Endothelial cell of umbilical vein (primary cell): ENCODE measurements at places on chromosomes 11 and 22. TPM values are rescaled to one million over a fixed set of nuclear protein-coding genes. Genes with fewer than 3 reads are reported as not detected.

GRCh38 chr11:16027621-16028020 lies 328.7 kb downstream of the SOX6 start:
- no peaks in the 10 kb centered on the region for H3K4me1 ChIP-seq
- peaks cover 1% of the 10 kb centered on the region for H3K27me3 ChIP-seq
- H3K4me3 ChIP-seq: no peak overlapping the region
- no peak for DNase-seq
- H3K36me3 ChIP-seq: no peaks in the 10 kb centered on the region
- H3K27ac ChIP-seq: no peak overlapping the region

DNA sequence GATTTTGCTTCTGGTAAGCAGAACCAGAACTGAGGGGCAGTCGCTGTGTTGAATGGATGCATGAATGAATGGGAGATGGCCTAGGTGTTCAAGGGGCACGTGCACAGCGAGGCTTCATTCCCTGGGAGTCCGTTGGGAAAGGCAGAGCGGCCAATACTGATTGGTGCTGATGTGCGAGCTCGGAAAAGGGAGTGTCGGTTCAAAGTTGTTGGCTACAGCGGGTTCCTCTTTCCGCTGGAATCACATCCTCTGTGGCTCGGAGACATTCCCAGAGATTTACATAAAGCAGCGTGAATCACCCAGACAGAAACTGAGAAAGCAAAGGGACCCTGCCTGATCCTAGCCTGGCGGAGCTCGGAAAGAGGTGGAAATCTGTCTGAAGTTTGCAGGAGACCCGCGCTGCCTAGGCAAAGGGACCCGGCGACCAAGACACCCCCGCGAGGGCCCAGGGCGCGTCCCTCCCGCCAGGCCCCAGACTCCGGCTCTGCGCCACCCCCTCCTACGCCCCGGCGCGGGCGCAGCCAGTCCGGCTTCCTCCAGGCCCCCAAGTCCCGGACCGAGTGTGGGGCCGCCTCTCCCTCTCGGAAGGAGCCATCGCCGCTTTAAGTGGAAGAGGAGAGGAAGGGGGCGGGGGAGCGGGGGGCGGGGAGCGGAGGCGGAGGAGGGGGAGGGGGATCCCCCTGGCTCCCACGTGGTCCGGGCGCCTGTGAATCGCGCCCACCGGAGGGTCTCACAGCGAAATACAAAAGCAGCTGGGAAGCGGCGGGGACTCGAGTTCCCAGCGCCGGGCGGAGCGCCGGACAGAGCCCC lies at the start of gene FJX1:
Gene FJX1, plus strand, starts transcription at position 774 of the 810 bp plus-strand sequence. CDS start 177 bp downstream, outside the sequence.
- H3K36me3 ChIP-seq: no peaks in the 10 kb centered on the region
- H3K27me3 ChIP-seq: peaks cover 3% of the 10 kb centered on the region
- peak within 1 kb of the TSS; percentile 75 for H3K4me3 ChIP-seq

DNA sequence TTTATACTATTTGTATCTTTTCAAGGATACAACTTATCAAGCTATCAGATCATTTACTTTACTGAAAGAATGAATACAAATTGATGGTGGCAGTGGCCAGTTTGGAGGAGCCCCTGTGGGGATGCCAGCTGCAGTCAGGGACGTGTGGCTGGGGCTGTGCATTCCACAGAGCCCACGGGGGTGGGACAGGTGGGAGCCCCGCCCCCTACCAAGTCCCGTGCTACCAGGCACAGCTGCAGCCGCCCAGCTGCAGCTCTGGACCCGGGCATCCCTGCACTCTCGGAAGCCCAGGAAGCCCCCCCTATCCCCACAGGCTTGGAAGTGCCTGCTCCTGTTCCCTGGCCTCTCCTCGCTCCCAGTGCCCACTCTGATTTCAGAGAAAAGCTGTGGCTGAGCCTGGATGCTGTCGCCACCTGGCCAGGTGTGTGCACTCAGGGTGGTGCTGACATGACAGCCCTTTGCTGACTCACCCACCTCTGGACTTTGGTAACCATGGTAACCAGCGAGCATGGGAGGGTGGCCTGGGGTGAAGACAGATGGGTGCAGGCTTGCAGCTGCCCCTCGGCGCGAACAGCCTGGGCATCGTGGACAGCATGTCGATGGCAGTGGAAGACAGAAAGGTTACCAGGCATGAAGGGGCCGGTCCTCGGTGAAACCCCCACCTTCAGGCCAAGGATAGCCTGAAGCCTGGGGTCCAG lies 138.1 kb downstream of the SBF2 start:
- H3K36me3 ChIP-seq: no peaks in the 10 kb centered on the region
- DNase-seq: no peak
- no peak overlapping the region for H3K27ac ChIP-seq
- no peaks in the 10 kb centered on the region for H3K27me3 ChIP-seq
- no peak overlapping the region for H3K4me3 ChIP-seq

GRCh38 chr11:108873941-108874340 lies 209.1 kb downstream of the DDX10 start:
- H3K4me3 ChIP-seq: no peak overlapping the region
- peak; percentile 61 for DNase-seq
- no peaks in the 10 kb centered on the region for H3K27me3 ChIP-seq
- H3K27ac ChIP-seq: peak overlapping the region; percentile 100
- no peaks in the 10 kb centered on the region for H3K36me3 ChIP-seq

DNA sequence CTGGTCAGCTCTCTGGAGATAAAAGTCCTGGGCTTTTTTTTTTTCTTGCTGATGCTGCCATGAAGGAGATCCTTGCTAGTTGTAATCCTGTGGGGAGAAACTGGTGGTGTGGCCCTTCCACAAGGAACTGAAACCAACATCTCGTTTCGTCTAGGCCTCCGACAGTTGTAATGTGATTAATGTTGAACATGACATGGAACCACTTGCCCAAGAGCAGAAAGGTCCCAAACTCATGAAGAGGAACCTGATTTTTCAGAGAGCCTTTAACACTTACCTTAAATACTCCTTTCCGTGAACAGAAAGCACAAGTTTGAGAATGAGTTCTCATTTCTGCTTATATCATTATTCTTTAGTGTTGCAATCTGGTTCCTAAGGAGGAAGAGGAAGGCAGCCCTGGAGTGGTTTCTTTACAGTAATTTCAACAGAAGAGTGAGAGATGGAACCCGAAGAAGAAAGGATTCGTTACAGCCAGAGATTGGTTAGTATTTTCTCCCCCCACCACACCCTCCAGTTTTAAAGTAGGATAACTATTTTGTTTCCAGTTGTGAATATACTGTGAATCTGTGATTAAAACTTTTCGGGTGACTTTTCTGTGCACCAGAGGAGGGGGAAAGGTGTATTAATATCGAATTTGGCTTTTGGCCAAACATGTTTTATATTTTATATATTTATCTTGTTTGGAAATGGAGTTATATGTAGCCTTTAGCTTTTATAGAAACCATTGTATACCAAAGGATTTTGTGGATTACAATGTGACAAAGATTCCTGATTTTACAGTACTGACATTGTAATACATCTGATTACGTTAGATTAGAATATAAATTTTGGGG lies 2.0 kb downstream of the KDM2A start:
- H3K36me3 ChIP-seq: no peaks in the 10 kb centered on the region
- H3K4me3 ChIP-seq: peak overlapping the region; percentile 96
- H3K27ac ChIP-seq: peak overlapping the region; percentile 36
- DNase-seq: peak; percentile 57
- H3K4me1 ChIP-seq: peaks cover 21% of the 10 kb centered on the region

DNA sequence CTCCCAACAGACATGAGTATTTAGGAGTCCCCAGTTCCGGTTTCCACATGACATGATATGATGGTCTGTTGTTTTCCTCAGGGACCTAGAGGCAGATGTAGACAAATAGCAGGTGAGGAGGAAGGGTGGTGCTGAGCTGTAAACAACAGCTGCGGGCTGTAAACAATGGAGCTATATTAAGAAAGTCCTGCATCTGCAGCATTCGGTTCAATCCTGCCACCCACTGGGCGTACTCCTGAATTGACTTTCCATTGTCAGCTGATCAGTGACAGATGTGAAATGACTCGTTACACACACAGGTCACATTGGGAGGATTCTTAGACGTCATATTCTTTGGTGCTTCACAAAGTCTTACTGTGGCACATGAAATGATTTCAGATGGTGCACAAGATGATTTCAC lies 26.8 kb upstream of the RAG1 start:
- peaks cover 3% of the 10 kb centered on the region for H3K4me1 ChIP-seq
- no peak overlapping the region for H3K4me3 ChIP-seq
- H3K27ac ChIP-seq: no peak overlapping the region
- DNase-seq: peak; percentile 67

- DNase-seq: no peak
- H3K27me3 ChIP-seq: no peaks in the 10 kb centered on the region
- no peak overlapping the region for H3K4me3 ChIP-seq
- no peak overlapping the region for H3K27ac ChIP-seq
- no peaks in the 10 kb centered on the region for H3K36me3 ChIP-seq
- H3K4me1 ChIP-seq: no peaks in the 10 kb centered on the region
Measured at GRCh38 chr11:47336595-47336994, 15.9 kb downstream of the MYBPC3 start.

The TMPRSS13 gene
- total RNA-seq: 0.46 TPM in 1 of 2 replicates, not detected in the other

The RBMXL2 gene
- total RNA-seq: 0.51 TPM in 1 of 2 replicates, not detected in the other

The SCT gene
- not detected in 2 replicates for total RNA-seq

The MS4A14 gene
- not detected in 2 replicates for total RNA-seq

The DAGLA gene
- total RNA-seq: 3.5 and 4.7 TPM in 2 replicates
